ENCODE measurements at places on chromosomes 3 and 15.

GRCh38 chr3:115571413-115571812 is 51.9 kb upstream of the GAP43 start:
- DNase-seq = no peak

GRCh38 chr15:57251308-57251707 is 125.0 kb upstream of the CGNL1 start:
- no peak for DNase-seq

GRCh38 chr3:24344784-24345439 is 149.7 kb downstream of the THRB start:
- no peak for DNase-seq

DNA sequence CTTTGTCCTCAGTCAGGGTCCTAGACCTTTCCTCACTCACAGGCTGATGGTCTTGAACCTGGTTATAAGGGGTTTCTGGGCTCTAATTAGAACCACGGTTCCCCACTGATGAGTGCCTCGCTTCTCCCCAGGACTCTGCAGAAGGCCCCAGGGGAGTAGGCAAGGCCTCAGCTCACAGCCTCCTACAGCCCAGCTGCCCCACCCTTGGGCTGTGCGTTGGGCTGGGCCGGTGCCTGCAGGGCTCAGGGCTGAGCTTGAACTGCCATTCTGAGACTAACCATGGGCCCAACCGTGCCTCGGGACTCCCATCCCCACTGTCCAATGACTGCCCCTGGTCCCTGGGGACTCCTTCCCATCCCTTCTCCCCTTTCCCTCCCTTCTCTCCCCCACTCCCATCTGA is 25.6 kb downstream of the CLEC3B start:
- no peak for DNase-seq

DNA sequence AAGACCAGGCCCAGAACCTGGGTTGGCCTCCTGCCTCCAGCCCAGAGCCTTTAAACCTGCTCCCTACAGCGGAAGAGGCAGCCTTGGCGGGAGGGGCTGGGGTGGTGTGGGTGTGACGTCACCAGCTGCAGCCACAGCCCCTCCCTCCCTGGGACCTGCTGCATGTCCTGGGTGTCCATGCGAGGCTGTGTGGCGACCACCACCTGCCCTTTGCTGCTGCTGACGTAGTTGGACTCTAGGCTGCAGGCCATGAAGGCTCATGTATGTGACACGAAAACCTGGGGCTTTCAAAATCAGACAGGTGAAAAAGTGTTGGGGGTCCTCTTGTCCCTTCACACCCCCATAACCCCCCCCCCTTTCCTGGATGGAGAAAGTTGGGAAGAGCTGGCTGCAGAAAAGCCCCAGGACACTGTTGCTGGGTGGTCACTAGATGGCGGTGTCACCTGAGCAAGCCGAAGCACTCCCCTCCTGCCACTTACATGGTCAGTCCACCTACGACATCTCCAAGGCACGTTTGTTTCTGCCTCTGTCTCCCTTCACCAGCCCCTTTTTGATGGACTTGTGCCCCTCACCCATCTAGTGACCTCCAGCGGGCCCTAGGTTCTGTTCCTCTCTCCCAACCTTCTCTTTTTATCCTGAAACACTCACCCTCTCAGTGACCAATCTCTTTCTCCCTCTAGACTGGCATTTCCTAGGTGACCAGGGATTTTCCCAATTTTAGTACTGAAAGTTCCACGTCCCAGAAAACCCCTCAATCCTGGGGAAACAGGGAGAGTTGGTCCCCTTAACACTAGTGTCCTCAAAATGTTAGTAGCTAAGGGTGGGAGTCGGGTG is 35.2 kb downstream of the SLC6A20 start:
- peak; percentile 6 for DNase-seq

- DNase-seq = no peak
These were observed 38.6 kb downstream of the TAFA4 start for GRCh38 chr3:68893600-68894239.

DNA sequence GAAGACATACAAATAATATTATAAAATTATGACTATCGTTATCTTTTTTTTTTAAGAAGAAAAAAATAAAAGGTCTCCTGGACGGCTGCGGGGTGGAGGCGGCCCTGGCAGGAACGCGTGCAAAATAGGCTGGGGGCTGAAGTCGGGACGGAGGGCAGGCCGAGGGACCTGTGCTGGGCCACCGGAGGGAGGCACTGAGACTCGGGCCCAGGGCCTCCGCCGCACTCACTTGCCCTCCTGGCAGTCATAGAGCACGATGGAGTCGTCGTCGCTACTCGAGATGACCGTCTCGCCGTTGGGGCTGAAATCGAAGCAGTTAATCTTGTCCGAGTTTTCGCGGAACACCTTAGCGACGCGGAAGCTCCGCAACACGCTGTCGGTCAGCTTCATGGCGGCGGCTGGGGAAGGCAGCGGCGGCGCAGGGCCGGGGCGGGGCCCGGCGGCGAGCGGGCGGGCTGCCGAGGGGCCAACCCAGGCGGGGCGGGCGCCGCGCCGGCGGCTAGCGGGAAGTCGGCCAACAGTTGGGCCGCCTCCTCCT is 408 bp downstream of the WDR82 start:
- no peak for DNase-seq

DNA sequence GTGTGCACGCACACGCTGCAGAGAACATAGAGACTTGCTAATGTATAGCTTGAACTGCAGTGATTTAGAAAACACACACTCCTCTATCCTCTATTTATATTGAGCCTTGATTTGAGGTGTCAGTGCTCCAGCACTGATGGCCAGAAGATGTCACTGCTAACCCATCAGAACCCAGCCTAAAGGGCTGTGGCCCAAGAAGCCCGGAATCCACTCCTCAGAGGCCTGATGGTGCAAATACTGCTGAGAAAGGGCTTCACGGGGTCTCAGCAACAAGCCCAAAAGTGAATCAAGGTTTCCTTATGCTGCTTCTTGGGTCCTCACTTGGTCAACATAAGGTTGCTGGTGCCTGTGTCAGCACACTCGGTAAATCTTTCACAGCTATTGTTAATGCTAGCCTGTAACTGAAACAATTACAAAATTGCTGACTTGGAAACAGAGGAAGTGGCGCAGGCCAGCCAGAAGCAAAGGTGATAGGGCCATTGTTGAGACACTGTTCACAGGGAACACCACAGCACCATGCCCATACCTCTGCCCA is 60.3 kb downstream of the HEG1 start:
- peak; percentile 50 for DNase-seq

DNA sequence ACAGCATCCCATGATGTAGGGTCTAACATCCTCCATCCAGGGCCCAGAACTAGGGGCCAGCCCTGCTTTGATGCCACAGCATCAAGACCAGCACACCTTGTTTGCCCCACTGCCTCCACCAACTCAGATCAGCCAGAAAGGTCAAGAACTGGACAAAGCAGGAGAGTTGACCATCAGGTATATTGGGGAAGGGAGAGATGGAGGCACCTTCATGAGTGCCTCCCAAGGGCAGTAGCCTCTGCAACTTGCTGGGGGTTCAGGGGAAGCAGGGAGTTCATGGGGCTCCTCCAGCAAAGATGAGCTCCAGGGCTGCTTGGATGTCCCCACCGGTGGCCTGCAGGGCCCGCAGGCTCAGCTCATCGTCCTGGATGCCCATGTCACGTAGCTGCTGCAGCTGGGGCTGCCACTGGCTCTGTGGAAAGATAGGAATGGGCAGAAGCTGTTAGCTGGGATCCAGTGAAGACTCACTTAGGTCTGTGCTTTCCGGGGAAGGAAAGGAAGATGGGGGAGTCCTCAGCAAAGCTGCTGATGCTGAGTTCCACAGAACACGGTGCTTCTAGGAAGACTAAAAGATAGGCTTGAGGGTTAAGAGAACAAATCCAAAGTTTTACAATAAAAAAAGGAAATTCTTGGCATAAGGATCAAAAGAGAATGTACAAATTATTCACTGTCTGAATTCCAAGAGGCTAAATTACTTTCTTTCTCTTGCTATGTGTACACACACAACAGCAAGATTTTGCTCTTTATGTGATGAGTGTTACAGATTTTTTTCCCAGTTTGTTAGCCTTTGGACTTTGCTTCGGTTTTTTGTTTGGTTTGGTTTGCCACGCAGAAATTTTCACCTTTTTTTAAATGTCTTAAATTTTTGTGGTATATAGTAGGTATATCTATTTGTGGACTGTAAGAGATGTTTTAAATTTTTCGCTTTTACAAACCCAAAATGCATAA is 12.3 kb upstream of the SEMA7A start:
- DNase-seq = no peak

GRCh38 chr3:49614936-49615335 is 59.2 kb upstream of the APEH start:
- no peak for DNase-seq
